ENCODE measurements at places on chromosomes 7 and 10. TPM values are rescaled to one million over a fixed set of nuclear protein-coding genes. Genes with fewer than 3 reads are reported as not detected.

DNA sequence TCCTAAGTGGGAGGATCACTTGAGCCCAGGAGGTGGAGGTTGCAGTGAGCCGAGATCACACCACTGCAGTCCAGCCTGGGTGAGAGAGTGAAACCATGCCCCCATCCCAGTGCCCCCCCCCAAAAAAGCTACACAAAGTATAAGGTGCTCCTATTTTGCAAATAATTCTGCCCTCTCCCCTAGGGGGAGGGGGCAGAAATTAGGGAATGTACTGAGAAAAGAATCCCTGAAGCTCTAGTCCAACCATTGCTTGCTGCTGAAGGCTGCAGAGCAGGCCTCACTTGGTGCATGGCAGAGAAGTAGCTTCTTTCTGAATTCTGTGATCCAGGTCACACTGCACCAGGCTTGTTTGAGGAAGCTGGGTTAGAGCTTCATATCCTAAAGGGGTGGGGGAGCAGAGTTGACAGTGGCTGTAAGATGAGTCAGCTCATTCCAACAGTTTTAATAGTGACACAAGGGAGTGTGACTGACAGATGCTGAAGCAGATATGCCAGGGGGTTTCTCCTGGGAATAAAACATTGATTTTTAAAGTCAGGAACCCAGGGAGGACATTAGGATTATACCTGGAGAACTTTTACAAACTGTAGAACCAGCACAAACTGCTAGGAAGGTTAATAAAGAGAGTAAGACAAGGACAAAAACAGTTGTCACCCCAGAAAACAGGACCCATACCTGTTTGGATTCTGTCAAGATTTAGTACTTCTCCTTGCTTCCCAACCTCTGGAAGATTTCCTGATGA lies 32.8 kb upstream of the STRIP2 start:
- no peak for DNase-seq

DNA sequence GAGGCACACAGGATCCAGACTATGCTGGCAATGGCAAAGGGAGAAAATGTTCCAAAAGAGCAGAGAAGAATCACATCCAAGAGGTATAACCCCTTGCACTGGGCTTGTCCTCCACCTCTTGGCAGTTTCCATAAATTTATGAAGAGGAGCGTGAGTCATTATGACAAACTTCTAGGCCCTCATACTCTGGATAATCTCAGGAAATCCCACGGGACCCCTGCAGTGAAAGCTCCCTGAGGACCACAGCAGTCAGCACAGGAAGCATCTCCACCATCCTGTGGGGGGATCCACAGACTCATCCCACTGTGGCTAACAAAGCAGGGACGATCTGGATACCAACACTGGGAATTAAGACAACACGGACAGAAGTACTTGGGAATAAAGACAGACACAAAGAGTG lies 30.3 kb upstream of the GPAM start:
- no peak for DNase-seq

Gene IFIT5
- 0.58 TPM for total RNA-seq

- no peak for DNase-seq
Measured at GRCh38 chr7:81810476-81811155, 40.8 kb upstream of the HGF start.

GRCh38 chr10:3832022-3832786 lies 47.2 kb upstream of the KLF6 start:
- no peak for DNase-seq

DNA sequence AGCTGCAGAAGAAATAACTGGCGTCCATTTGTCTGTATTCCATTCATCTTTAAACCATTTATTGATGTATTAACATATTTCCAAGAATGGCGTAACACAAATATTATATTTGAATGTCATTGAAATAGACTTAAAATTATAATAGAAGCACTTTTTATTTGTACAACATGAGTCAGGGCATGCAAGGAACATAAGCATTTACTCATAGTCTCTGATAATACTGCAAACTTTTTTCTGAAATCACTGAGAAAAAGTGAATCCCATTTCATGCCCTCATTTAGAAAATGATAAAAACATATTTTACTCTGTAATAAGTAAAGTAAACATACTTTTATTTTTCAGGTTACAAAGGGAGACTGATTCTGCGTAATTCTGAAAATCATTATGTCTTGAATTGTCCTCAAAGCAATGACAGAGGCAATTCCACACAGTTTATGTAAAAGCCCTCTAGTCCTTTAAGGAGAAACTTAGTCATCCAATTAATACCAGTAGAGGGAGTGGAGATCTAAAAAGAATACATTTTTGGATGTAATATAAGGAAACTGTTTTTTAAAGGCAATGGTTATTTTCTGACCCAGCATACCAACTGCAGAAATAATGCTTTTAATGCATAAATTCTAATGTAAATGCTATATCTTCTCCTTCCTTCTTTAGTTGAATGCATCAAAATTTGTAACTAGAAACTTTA lies 58.1 kb downstream of the AGMO start:
- DNase-seq, result no peak

Gene ZNF467
- 3.1 TPM for total RNA-seq

- DNase-seq, result no peak
Measured at GRCh38 chr10:32155075-32155516, 98.9 kb upstream of the KIF5B start.

Gene ITPRID1
- not detected for total RNA-seq

DNA sequence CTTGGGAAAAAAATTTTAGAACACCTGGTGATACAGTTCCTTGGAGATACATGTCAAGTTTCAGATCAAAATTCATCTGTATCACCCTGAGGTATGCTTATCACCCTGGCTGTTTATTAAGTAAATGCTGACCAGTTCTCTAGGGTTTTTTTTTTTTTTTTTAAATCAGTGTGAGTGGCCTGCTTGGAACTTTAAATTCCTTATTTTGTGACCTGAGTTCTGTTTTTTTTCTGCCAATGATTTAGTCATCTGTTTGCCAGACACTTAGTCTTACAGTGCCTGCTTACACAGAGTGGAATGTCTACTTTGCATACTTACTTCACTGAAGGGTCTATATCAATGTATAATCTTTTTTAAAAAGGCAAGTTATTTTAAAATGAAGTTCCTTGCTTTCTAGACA lies 1.8 kb downstream of the TSPAN13 start:
- no peak for DNase-seq

- DNase-seq, result no peak
Measured at GRCh38 chr7:70632400-70632799, 499.5 kb upstream of the GALNT17 start.

Gene WASHC2C
- 51.9 TPM for total RNA-seq

DNA sequence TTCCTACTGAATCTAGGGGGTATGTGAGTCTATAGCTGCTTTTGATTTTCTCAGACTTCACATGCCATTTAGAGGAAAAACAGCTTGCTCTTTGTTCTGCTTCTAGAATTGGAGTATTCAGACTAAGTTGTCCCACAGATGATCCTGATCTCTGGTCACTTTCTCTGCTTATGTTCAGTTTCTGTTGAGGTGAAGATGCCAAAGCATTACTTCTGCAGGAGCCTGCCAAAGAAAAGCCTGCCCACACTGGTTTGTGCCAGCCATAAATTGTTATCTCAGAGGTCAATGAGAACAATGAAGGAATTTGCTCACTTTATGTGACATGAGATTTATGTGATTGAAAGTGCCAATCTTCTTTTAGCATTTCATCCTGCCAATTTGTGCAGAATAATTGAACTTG lies 163.6 kb downstream of the CDK14 start:
- DNase-seq, result no peak

- DNase-seq, result no peak
Measured at GRCh38 chr7:153920126-153920525, 132.1 kb upstream of the DPP6 start.

DNA sequence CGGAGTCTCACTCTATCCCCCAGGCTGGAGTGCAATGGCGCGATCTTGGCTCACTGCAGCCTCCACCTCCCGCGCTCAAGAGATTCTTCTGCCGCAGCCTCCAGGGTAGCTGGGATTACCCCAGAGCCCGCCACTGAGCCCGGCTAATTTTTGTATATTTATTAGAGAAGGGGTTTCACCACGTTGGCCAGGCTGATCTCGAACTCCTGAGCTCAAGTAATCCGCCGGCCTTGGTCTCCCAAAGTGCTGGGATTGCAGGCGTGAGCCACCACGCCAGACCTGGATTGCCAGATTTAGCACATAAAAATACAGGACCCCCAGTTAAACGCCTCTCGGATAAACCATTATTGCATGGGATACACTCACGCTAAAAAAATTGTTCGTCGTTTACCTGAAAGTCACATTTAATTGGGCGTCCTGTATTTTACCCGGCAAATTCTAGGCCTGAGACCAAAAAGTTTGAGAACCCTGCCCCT lies 375 bp upstream of the GATAD1 start:
- DNase-seq, result no peak

- DNase-seq, result no peak
Measured at GRCh38 chr7:121474301-121474673, 78.2 kb upstream of the FAM3C start.

Gene HYAL4
- total RNA-seq, result not detected

- DNase-seq, result no peak
Measured at GRCh38 chr7:45146531-45147379, 10.8 kb upstream of the RAMP3 start.

- DNase-seq, result no peak
Measured at GRCh38 chr7:30270921-30271320, 13.5 kb upstream of the ZNRF2 start.

Measured in stomach (tissue), 19 donors.